Endothelial cell of umbilical vein (primary cell): ENCODE measurements at places on chromosomes 7 and 10. TPM values are rescaled to one million over a fixed set of nuclear protein-coding genes. Genes with fewer than 3 reads are reported as not detected.

The OR13A1 gene
- not detected in 2 replicates for polyA plus RNA-seq

DNA sequence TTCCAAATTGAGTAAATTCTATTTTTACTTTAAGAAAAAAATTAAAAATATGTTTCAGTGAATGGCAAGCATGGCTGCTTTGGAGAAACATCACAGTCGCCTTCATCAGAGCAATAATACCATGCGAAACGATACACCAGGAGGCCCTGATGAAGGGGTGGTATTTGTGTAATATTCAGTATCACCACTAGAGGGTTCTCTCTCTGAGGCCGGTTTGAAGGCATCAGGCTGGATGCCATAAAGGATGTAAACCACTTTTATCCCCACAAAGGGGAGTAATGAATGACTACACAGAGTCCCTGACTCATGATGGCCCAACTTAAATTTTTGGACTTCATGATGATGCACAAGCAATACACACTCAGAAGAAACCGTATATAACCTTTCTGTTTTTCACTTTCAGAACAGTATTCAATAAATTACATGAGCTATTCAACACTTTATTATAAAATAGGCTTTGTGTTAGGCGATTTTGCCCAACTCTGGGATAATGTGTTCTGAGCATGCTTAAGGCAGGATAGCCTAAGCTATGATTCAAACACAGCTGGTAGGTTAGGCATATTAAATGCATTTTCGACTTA is 95.5 kb downstream of the PPP1R17 start:
- peak; percentile 69 for DNase-seq

DNA sequence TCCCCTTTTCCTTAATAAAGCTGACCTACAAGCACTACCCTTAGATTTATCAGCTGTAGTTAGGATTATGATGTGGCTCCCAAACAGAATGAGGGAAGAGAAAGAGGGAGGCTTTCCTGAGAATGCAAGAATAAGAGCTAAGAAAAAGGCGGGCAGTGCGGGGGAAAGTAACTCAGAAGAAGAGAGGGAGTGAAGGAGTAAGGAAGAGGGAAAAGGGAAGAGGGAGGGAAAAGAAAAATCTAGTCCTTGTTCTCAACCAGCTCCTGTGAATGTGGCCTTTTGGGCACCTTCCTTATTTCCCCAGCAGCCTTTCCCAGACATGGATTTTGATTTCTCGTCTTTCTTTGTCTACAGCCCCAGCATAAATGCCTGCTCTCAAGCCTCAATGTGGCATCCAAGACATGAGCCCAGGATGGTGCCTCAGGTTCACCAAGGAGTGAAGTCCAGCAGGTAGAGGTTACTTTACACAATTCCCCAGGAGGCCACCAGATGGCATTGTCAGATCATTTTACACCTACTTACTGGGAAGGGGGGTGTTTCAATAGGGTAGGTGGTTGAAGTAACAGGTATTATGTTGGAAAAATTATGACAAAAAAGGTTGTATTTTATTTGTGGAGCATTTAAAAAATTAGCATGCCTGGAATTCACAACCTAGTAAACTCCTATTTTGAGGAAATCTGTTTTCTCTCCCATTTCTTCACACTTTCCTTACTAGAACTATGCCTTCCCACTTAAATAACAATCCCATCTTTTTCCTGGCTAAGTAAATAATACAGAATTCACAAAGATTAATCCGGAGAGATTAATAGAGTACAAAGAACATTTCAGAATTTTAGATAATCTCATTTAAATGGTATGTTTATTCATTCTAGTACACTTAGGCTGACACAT is 106.5 kb downstream of the HTR7 start:
- peak; percentile 58 for DNase-seq

The ZNF467 gene
- 4.2 and 4.7 TPM in 2 replicates for polyA plus RNA-seq

GRCh38 chr10:119331061-119331460 is 123.7 kb downstream of the GRK5 start:
- DNase-seq, result no peak

The AQP1 gene
- polyA plus RNA-seq, result 10.5 and 11.7 TPM in 2 replicates

DNA sequence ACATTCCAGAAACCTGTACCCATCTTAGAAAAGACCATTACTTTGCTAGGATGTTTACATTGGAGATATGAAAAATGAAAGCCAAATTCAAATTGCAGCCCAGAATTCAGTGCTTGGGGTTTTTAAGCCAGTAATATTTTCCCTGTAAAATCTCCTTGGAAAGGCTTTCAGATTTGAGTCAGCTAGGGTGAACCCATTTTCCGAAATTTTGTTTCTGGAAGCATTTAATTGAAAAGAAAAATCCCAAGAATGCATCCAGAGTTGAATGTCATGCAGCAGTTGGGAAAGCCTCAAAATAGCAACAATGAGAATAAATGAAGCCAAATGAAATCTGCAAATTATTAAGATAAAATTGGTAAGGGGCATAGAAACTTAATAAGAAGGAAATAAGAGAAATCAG is 106.4 kb downstream of the BMPER start:
- DNase-seq, result no peak

DNA sequence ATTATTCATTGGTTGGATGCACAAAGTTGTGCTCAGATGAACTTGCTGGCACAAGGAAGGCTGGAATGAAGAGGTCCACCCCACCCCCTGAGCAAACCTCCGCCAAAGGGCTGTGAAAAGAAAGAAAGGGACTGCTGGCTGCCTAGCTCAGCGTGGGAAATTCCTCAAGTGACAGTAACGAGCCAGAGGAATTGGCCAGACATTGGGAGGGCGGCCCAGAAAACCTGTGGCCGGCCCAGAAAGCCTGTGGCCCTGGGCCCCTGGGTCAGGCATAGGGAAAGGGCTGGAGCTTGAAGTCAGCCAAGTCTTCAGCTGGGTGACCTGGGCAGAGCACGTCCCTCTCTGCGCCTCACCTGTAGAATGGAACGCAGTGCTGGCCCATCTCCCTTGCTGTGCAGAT is 30.6 kb upstream of the CTBP2 start:
- DNase-seq, result no peak

The PNLIP gene
- polyA plus RNA-seq, result not detected in 2 replicates

The SEMA4G gene
- 10.4 and 12.7 TPM in 2 replicates for polyA plus RNA-seq

GRCh38 chr10:62456611-62457101 is 82.5 kb downstream of the ZNF365 start:
- no peak for DNase-seq

The MLXIPL gene
- not detected in 2 replicates for polyA plus RNA-seq

The PON1 gene
- polyA plus RNA-seq, result not detected in 2 replicates

GRCh38 chr10:2425320-2425719 is 642.0 kb upstream of the PFKP start:
- no peak for DNase-seq

GRCh38 chr10:71263376-71263775 is 51.0 kb downstream of the UNC5B start:
- DNase-seq, result peak; percentile 30

The PLXNA4 gene
- polyA plus RNA-seq, result 12.1 and 12.4 TPM in 2 replicates

DNA sequence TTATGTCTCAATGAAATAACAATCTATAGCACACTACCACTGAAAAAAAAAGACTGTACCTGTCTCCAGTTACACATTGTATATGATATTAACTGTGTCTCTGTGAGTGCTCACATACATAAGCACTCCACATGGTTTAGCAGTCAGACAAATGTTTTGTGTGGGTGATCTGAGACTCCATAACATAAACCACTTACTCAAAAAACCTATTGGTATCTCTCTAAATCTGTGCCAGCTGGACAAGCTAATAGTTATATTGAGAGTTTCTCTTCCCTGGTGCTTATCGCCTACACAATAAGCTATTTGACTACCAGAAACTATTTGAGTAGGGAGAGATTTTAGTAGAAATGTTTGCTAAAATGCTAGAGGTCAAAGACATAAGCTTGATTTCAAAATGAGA is 190.1 kb upstream of the AGR3 start:
- DNase-seq, result no peak

DNA sequence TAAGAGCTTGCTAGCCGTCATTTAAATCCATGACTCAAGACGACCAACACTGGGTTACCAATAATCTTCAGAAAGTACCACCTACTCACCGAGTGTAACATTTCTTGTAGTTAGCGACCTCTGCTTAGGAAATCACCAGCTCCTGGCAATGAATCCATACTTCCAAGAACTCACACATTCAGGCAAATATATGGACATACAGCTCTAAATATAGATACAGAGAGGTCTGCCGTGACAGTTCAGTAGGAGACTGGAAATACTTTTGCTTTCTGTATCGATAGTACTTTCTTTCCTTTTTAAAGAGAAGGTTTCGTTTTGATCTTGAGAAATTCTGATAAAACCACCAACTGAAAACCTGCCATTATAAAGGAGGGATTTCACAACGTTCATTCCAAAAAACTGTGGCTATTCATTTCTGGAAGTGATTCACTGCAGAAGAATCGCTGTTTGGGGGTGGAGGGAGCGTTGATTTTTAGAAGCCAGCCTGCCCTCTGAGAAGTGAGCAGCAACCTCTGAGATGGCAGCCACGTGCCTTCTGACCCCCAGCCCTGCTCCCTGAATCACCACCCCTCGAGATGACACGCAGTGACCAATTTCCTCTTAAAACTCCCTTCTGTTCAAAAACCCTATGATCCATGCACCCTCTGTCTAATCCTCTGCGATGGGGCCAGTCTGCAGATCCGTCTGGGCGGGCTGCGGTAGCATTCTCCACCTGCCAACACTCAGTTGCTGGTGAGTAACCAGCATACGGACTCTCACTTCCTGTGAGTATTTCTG is 179.0 kb upstream of the KLF14 start:
- peak; percentile 97 for DNase-seq
